Pulmonary artery endothelial cell (primary cell): ENCODE measurements at places on chromosomes 4 and X.
A peak's percentile ranks its signal among the peaks of the same experiment; 100 is the strongest.

GRCh38 chrX:96683997-96684338 lies 674 bp upstream of the DIAPH2 start:
- no peak for DNase-seq

GRCh38 chr4:113524505-113525186 lies 236.9 kb downstream of the CAMK2D start:
- no peak for DNase-seq

DNA sequence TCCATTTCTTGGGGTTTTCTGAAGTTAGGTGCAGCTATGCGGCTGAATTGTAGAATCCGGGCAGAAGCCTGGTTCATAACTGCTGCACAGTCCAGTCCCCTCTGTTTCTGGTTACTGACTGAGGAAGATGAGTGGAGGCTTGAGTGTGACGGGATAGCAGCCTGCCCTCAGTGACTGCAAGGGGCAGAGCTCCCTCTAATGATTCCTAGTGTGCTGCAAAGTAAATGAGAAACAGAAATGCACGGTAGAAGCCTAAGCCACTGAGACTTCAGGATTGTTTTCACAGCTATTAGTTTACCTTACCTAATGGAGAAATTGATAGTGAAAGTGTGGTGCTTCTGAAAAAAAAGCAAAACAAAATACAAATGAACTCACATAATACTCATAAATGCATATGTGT lies 189.2 kb downstream of the GPM6A start:
- DNase-seq: no peak

DNA sequence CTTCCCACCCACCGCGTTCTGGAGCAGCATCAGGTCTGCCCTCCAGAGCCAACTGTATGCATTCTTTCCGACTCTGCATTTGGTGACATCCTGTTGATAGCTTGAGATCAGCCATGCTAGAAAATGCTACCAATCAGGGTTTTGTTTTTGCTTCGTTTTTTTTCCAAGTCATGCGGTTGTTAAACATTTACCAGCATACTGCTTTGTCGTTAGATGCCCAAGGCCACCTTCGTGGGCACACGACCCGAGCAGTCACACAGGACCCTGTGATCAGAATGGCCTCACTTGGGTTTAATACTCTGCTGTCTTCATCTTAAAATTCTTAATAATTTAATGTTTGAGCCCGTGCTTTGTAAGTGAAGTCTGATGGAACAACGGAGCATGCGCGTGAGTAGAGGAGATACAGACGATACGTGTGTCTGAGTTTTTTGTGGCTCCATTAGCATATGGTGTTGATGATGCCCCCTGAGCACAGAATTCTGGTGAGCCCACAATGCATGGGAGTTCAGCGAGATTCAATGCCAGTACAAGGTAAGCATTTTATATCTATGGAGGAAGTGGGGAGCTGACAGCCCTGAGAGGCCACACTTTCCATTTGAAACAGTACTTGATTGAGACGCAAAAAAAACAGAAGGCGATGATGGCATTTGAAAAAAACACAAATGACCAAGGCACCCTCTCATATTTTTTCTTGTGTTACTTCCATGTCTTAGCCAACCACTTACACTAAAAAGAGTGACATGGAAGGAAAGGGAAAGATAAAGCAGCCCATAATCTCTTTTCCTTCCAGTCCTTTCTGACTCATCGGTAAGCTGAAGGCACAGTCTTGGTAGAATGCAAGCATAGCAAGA lies 323.6 kb downstream of the BCOR start:
- DNase-seq: no peak

DNA sequence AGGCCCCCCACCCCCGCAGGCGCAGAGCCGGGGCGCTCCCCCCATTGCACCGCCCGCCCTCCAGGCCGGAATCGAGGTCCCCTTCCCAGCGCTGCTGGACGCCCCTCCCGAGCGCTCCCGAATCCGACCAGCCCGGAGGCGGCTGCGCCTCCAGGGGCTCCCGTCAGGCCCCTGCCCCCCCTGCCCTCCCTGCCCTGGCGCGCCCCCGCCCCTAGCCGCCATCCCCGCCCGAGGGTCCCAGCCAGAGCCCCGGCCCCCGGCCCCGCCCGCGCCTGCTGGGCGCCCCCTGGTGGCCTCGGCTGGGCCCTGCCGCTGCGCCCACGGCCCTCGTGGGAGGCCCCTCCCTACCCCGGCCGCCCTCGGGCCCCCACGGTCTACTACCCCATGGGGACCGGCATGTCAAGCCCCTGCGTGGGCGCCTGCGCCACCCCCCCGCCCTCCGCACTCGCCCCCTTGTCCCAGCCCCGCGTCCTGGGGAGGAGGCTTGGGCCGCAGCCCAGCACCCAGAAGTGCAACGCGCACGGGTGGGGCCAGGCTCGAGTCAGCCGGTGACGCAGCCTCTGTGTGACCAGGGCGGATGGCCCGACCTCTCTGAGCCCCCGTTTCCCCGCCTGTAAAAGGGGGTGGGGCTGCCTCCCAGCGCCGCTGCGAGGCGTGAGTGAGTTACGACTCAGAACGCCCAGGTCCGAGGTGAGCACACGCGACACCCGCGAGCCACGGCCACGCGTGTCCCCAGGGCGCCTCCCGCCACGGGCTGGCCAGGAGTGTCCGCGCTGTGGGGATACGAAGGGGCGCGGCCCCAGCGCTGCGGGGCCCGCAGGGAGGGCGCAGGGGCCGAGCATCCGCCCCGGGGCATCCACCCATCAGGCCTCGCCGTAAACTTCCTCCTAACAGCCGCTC lies 104.9 kb downstream of the FAM53A start:
- no peak for DNase-seq

DNA sequence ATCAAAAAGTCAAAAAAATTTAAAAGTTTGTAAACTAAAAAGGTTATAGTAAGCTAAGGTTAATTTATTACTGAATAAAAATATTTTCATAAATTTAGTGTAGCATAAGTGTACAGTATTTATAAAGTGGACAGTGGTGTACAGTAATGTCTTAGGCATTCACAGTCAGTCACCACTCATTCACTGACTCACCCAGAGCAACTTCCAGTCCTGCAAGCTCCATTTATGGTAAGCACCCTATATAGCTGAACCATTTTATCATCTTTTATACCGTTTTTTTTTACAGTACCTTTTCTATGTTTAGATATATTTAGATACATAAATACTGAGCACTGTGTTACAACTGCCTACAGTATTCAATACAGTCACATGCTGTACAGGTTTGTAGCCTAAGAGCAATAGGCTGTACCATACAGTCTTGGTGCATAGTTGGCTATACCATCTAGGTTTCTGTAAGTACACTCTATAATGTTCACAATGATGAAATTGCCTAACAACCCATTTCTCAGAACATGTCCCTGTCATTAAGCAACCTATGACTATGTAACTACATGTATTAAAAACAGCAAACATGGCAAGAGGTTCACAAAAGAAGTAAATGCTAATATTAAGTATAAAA lies 18.6 kb downstream of the ACSL4 start:
- peak; percentile 19 for DNase-seq

DNA sequence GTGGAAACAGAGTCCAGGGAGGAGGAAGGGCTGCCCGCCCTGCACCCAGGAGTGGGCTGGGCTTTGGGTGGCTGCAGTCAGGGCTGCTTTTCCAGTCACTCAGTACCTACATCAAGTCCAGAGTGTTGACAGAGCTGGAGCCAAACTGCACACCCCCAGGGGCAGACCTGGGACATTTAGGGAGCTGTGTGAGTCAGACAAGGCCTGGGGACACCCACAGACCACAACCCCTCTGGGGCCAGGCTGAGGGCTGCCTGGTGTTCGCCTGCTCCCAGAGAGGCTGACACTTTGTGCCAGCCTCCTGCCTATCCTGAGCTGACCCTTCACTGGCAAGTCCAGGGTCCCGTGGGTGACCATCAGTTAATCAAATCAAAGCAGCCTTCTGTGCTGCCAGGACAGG lies 240.0 kb downstream of the BCOR start:
- DNase-seq: no peak

DNA sequence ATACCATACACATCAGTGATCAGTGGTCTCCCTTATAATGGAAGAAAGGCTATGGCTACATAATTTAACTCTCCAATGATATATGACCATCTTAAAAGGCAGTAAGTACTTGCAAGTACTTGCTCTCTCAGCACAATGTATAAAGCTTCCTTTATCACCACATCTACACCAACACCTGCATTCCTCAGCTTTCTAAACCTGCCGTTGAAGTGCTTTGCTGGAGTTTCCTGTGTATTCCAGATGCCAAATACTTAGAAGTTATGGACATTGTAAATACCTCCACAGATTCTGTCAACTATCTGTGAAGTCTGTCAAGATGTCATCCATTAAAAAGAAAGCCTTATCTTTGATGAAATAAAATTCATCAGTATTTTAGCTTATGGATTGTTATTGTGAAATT lies 335.0 kb upstream of the GALNTL6 start:
- no peak for DNase-seq

DNA sequence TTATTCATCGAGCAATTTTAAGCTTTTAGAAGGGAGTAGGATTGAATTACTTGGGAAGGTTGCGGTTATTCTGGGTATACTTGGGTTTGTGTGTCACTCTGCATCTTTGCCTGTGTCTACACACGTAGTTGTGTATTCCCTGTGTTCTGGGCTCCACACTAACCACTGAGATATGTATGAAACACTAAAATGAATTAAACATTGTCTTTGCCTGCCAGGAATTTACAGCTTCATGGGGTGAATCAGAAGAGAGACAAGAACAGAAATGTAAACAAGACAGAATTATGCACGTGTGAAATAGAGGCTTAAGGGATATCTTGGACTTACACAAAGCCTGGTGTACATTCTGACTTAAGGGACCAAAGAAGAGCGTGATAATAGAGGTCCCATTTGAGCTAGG lies 228.5 kb downstream of the AFF2 start:
- DNase-seq: no peak

DNA sequence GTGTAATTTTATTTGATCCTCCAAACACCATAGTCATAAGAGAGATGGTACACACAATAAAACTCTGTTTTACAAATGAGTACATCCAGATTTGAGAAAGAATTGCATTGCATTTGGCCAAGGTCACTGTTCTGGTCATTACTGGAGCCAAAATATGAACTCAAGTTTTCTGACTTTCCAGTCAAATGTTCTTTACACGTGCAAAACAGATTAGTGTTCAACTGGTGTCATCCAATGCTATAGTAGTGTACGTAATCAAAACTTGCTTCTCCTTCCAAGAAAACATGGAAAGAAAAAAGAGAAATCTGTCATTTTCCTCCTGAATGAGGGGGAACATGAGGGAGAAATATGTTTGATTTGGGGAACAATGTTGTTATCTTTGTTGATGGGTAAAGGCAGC lies 291.9 kb downstream of the NAF1 start:
- DNase-seq: no peak

DNA sequence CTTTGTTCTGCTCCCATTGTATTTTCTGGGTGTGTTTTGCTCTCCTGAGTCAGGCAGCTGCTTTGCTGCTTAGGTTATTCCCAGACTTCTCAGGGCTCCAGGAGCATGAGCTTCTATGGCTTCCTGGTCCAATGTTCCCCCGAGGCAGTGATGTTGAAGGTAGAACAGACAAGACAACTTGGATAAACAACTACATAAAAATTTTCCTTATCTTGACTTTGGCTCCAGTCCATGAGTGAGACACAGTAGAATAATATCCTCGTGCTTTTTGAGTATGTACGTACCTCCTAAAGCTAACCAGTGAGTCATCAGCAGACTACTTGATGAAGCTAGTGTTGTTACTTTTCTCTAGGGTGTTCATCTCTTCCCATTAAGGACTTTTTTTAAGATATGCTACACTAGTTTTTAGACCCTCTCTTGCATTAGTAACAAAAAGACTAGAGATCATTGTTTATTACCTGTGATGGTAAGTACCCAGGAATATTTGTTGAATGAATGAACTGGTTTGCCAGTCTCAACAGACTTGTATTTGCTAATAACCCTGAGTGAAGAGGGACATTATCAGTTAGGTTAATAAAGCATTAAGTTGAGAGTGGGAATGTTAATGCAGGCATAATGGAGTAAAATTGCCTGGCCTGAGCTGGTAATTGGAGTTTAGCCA lies 131.9 kb downstream of the FHIP1A start:
- DNase-seq: peak; percentile 8

DNA sequence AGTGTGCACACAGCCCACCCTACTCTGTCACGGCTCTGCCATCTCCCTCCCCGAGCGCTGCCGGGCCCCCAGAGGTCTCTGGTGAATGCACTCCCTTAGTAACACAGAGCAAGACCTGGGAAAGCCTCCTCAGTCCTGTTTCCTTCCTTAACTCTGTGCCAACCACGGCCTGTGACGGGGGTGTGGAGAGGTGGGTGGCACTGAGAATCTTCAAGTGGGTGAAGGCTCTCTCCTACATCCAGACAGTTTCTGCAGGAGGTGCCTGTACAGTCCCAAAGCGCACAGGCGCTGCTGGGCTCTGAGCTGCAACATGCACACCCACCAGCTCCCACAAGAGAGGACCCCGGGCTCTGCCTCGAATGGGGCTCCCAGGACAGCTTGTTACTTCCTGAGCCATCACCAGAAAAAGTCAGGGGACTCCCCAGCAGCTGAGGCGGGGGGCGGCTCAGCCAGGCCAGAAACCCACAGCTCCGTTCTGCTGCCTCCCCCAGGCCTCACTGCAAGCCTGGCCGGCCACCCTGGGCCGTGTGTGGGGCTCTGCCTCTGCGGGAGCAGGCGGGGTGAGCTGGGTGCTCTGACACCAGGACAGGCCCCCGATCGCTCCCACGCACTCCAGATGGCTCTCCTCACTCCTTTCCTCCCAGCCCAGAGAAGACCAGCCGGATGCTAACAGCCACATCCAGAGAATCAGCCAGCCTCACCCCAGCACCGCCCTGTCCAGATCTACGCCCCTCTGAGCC lies 29.7 kb downstream of the FAM53A start:
- no peak for DNase-seq

- DNase-seq: no peak
Measured at GRCh38 chrX:70852294-70852693, 56.2 kb downstream of the TEX11 start.

DNA sequence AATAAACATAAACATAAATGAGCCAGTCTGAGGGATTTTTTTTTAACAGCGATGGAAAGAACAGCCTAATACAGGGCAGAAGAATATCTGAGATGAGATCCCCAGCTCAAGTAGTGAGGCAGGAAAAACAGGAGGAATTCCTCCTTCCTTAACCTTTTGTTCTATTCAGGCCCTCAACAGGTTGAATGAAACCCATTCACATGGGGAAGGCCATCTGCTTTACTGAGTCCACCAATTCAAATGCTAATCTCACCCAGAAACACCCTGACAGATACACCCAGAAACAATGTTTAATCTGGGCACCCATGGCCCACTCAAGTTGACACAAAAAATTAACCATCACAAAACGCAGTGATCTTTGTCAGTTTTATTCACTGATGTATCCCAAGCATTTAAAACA lies 45.5 kb downstream of the SMIM31 start:
- DNase-seq: no peak

- no peak for DNase-seq
Measured at GRCh38 chr4:1047106-1047975, 35.9 kb downstream of the FGFRL1 start.

- no peak for DNase-seq
Measured at GRCh38 chrX:41887691-41888090, 35.7 kb downstream of the CASK start.

DNA sequence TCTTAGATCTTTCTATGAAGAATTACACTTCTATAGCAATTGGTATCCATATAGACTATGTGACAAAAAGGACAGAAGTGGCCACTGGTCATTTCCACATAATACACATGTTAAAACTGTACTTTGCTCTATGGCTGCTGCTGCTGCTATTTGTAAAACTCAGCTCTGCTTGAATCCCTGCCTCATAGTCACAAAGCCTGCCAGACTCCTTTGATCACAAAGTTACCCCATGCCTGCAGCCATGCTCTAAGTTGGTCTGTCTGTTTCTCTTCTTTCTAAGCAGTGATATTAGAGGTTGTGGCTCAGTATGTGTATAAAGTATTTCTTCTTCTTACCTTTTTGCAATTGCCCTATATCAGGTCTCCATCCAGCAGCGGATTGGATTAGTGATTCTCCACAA lies 210.9 kb downstream of the GRID2 start:
- DNase-seq: no peak
